Epithelial cell of esophagus (primary cell): ENCODE measurements at places on chromosomes 6 and 20.

- DNase-seq = no peak
These were observed 286.0 kb downstream of the HAO1 start for GRCh38 chr20:7654231-7654630.

DNA sequence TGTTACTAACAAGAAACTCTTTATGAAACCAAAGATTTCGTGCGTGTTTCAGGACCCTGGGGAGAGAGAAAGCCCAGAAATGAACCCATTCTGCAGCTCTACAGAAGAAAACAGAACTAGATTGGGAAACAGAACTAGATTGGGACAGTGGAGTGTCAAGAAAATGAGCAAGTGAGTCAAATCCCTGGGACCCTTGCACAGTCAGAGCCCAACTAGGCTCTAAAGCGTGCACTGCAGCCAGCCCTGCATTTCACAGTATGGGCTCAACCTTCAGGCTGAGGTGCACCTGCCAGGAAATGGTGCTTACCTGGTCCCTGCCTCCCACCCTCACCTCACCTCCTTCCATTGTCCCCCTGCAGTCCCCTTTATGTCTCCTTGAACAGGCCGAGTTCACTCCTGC, 39.7 kb downstream of the BFSP1 start:
- no peak for DNase-seq

GRCh38 chr6:101286146-101286545, 107.4 kb upstream of the GRIK2 start:
- no peak for DNase-seq

GRCh38 chr6:48512390-48512789, 401.4 kb upstream of the PTCHD4 start:
- no peak for DNase-seq

DNA sequence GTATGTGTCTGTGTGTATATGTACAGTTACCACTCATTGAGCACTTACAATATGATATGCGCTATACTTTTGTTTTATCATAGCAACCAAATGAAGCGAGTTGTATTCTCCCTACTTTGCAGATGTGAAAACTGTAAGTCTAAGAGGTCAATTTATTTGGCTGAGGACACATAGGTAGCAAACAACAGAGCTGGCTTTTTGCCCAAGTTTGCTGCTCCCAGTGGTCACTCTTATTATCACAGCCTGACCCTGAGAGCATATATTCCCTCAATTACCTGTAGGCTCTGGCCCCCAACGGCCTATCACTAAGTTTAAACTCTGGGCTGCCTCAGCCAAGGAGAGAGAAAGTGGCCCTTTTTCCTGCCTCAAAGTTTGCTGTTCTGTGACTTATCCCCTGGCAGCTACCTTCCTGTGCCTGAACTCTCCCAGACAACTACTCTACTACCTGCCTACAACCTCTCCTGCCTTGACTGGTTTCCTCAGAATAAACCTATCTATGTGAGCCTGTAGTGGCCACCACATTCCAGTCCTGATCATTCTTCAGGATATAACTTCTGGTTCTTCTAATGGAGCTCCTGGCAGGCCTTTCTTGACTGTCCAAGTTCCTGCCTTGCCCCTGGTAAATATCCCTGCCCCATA, 221.8 kb downstream of the FRK start:
- DNase-seq = peak; percentile 54

GRCh38 chr6:9936551-9936950, 478.3 kb downstream of the TFAP2A start:
- no peak for DNase-seq

- no peak for DNase-seq
These were observed 228.9 kb downstream of the ALDH8A1 start for GRCh38 chr6:134721060-134721405.

GRCh38 chr20:50995506-50995905, 27.4 kb downstream of the KCNG1 start:
- DNase-seq = peak; percentile 16

- no peak for DNase-seq
These were observed 199.2 kb downstream of the SMOC2 start for GRCh38 chr6:168640181-168640580.

DNA sequence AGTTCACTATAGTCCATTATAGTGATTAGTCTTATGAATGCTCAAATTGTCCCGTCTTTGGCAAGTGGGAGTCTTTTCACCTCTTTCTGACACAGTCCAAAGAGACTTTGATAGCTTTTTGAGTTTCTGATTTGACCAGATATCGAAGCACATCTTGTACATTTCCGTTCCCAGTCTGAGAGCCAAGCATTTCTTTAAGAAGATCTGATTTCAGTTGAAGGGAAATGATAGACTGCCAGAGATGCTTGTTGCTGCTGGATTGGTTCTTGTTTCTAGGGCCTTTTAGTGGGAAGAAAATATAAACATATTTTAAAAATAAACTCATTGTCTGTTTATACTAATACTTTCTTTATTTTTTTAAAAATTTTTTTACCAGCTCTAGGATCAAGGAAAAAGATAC, 54.1 kb upstream of the IER3 start:
- no peak for DNase-seq

DNA sequence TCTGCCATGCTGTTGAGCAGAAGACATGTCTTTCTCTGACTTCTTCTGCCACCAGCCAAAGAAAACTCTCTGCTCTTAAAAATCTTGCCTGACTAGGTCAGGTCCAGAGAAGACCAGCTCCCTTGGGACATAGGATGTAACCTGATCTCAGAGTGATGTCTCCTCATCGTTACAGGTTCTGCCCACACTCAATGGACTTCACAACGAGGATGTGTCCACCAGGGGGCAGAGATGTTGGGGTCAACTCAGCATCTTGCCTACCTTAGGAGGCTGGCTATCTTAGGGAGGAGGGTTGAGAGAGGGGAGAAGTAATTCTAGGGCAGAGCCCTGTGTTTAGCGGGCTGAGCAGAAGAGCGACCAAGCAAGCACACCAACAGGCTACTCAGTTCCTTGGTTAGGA, 207.6 kb upstream of the CDH4 start:
- DNase-seq = no peak
